ENCODE measurements at places on chromosomes 7 and 10.

GRCh38 chr7:20588678-20589077 is 26.8 kb upstream of the ABCB5 start:
- H3K4me3 ChIP-seq = no peak overlapping the region
- DNase-seq = no peak
- no peak overlapping the region for H3K27ac ChIP-seq
- no peaks in the 10 kb centered on the region for H3K36me3 ChIP-seq
- no peaks in the 10 kb centered on the region for H3K27me3 ChIP-seq
- H3K4me1 ChIP-seq = no peaks in the 10 kb centered on the region

DNA sequence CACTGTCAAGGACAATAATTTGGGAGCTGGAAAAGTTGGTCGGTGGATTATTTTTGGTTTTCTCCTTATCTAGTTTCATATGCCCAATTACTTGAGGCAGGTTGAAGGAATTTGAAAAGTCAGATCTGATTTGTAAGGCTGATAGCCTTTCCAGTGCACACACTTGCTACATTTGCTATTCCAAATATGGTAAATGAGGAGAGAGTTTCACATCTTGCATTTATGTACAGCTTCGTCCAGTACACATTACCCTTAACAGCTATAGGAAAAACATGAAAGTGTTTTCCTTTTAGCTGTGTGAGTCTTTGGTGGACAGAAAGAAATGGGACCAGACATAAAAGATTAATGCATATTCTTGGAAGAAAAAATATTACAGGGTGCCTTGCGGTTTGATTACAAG is 201.8 kb downstream of the CELF2 start:
- H3K27me3 ChIP-seq = no peaks in the 10 kb centered on the region
- H3K36me3 ChIP-seq = peaks cover 78% of the 10 kb centered on the region
- no peak overlapping the region for H3K4me3 ChIP-seq
- DNase-seq = no peak

DNA sequence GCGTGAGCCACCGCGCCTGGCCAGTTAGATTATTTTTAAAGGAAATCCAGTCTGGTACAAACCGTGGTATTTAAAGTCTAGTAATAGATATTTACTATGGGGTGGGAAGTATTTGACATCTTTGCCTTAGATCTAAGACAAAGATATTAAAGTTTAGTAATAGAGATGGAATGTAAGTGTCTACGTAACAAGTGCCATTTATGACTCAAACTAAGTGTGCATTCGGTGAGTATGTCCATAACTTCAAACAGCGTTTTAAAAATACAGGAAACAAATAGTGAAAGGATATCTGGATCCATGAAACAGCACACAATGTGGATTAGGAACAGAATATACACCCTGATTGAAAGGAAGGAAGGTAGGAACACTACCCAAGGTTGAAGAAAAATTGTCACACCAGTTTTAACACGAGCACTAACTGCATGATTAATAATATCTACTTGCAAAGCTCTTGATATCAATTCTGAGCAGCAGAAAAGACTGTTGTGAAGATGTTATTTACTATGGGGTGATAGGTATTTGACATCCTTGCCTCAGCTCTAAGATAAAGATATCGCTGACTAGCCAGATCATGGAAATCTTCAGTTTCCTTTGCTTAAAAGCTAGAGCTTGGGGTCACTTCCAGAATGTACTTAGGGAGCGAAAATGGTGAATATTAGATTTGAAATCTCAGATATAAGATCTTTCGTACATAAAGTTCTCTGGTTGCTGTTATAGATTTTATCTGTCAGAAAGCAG is 48.7 kb downstream of the EPC1 start:
- H3K27ac ChIP-seq = no peak overlapping the region
- H3K27me3 ChIP-seq = no peaks in the 10 kb centered on the region
- no peak for DNase-seq

GRCh38 chr7:37592366-37592765 is 91.2 kb upstream of the GPR141 start:
- no peaks in the 10 kb centered on the region for H3K27me3 ChIP-seq
- no peak overlapping the region for H3K27ac ChIP-seq
- H3K4me1 ChIP-seq = no peaks in the 10 kb centered on the region
- no peak for DNase-seq
- H3K36me3 ChIP-seq = no peaks in the 10 kb centered on the region

DNA sequence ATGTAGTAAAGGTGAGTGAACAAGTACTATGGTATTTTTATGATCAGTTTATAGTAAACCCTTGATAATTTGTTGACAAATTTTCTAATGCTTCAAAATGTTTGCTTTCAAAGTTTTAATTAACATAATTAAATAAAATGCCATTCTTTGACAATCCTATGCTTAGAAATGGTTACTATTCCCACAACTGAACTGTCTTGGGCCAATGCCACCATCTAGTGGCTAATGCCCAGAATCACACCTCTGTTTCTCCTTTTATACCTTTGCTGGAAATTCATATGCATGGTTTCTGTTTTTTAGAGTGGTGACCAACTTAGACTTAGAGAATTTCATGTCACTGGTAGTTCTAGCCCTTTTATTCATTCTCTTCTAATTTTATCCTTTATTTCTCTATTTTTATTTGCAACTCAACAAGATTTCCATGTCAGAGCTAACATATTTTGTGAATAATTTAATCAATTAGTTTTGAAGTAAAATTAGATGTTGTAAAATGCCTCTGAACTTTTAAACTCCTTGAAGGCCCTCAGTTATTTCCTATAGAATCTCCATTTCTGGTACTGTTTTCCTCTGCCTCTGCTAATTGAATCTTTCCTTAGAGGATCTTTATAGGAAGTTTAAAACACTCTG is 31.1 kb downstream of the PCGF5 start:
- no peak overlapping the region for H3K4me3 ChIP-seq
- peaks cover 29% of the 10 kb centered on the region for H3K36me3 ChIP-seq
- H3K27ac ChIP-seq = no peak overlapping the region
- DNase-seq = peak; percentile 41

DNA sequence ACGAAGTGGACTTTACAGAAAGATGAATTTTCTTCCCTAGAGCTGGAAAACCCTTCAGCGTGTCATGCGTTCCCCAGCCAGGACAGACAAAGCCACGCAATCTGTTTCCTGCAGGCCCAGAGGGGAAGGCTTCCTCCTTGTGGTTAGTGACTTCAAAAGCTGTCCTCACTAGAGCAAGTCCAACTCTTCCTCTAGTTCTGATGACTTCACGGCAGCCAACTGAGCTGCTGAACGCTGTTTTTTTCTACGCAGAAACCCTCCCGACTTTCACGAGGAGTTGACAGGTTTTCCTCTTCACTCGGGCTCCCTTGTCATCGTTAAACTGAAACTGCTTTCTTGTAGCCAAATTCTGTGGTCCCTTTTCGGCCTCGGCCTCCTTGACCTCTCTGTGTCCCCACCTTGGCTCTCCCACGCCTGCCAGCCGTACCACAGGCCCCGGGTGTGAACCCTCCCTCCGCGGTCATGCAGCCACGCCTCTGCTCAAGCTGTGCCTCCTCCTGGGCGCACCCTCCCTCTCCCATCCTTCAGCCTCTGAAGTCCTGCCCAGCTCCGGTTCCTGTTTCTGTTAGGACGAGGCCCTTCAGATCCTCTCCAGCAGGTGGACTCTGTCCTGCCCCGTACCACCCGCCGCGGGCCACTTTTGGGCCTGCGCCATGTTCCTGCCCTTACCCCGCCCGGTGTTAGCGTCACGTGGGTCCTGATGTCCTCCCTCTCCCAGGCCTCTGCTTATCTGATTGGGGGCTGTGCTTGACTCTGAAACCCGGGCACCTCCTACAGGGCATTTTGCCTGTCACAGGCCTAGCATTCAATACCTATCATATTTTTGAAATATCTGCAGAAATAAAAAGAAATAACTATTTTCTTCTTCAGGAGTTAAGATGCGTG is 39.3 kb downstream of the CUX1 start:
- no peaks in the 10 kb centered on the region for H3K27me3 ChIP-seq

DNA sequence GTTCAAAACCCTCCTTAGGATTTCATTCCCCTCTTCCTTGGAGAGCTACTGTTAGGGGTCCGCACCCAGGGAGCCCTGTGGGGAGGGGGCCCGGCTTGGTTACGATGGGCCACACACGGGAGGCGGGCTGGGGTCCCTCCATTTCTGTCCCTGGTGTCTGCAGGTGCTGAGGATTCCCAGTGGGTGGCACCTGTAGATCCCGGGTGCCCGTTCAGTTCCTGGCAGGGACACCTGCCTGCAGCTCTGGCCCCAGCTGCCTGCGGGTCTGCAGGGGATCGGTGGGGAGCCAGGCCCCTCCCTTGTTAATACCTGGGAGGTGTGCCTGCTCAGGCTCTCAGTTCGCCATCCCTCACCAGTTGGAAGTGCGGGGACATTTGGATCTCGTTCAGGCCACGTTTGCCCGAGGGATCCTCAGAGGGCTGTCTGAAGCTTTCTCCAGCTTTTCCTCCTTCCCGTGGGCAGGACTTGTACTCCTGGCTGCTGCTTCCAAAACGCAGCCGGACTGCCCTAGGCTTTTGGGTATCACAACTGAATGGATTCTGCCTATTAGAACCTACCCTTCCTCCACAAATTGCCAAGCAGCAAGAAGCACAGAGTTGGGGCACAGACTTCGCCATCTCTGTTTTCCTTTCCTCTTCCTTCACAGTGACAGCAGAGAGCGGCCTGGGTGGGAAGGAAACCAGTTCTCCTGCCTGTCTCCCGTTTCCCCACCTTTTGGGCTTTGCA is 22.3 kb upstream of the IL15RA start:
- H3K4me1 ChIP-seq = peaks cover 6% of the 10 kb centered on the region
- H3K36me3 ChIP-seq = no peaks in the 10 kb centered on the region
- H3K27ac ChIP-seq = no peak overlapping the region
- no peak overlapping the region for H3K4me3 ChIP-seq

DNA sequence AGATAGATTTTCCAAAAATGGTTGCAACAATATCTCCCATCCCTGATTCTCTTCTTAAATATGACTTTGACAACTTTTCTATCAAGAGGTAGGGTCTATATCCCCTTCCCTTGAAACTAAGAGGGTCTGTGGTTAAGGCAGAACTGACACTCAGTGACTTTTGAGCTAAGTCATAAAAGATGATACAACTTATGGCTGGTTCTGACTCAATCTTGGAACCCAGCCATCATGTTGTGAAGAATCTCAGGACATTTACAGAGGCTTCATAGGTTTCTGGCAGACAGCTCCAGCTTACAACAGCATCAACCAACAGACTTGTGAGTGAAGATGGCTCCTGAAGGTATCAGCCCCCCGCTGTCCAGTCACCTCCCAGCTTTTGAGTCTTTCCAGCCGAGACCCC is 203.5 kb downstream of the RNLS start:
- no peak overlapping the region for H3K4me3 ChIP-seq
- H3K27me3 ChIP-seq = no peaks in the 10 kb centered on the region
- H3K27ac ChIP-seq = no peak overlapping the region
- no peak for DNase-seq
- H3K4me1 ChIP-seq = peaks cover under 1% of the 10 kb centered on the region
- H3K36me3 ChIP-seq = no peaks in the 10 kb centered on the region

GRCh38 chr10:81498011-81498551 is 376.9 kb upstream of the NRG3 start:
- no peaks in the 10 kb centered on the region for H3K36me3 ChIP-seq
- no peaks in the 10 kb centered on the region for H3K27me3 ChIP-seq
- H3K27ac ChIP-seq = no peak overlapping the region
- H3K4me3 ChIP-seq = no peak overlapping the region
- DNase-seq = no peak

DNA sequence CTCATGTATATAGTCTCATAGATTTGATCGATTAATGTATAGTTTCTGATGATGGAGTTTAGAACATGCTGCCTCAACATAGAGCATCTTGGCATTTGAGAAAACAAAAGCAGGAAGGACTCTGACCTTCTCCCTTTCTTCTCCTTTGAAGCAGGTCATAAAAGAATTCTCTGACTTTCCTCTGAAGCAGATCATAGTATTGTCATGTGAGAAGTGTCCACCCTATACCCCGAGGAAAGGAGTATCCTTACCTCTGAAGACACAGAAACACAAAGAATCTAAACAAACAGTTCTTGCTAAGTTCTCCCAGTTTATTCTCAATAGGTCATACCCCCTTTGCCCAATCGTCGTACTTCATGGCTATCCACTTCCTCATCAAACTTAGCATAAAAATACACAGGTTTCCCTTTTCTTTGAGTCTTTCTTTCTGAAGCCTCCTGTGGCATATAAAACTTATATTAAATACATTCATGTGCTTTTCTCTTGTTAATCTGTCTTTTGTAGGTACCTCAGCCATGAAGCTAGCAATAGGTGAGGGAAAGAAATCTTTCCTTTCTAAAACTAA is 194.9 kb downstream of the REEP3 start:
- no peak overlapping the region for H3K4me3 ChIP-seq
- H3K27me3 ChIP-seq = no peaks in the 10 kb centered on the region
- H3K36me3 ChIP-seq = no peaks in the 10 kb centered on the region
- H3K27ac ChIP-seq = no peak overlapping the region
- no peaks in the 10 kb centered on the region for H3K4me1 ChIP-seq

DNA sequence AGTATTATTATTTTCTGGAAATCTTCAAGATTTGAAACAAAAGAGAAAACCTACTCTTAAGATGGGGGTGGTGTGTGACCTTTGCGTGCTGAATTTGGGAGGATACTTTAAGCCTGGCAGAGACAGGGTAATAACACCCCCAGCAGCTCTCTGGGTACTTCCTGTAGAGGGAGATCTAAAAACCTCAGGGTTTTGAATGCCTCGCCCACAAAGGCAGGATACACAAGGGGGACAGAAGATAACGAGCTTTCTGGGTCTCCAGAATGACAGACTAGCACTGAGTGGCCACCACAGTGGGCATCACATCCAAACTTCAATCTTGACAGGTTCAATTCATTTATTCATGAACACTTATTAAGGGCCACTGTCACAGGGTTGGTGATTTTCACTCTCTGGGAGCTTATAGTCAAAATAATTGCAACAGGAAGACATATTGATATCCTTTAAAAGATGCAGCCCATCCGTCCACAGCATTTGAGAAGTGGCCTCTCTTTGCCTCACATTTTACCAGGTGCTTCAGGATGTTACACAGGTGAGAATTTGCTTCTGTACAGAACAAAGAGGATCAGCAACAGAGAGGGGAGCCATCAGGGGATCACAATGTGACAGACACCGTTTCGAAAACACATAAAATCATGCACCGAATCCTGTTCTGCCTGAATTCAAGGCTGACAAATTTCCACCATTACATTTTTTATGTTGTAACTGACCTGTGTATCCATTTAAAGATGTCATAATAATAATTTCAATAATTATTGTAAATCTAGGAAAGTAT is 14.3 kb downstream of the CPA1 start:
- H3K27me3 ChIP-seq = no peaks in the 10 kb centered on the region
- DNase-seq = no peak
- H3K4me3 ChIP-seq = peak overlapping the region; percentile 24
- H3K4me1 ChIP-seq = peaks cover 8% of the 10 kb centered on the region

- H3K4me3 ChIP-seq = no peak overlapping the region
- no peaks in the 10 kb centered on the region for H3K27me3 ChIP-seq
- DNase-seq = no peak
- no peak overlapping the region for H3K27ac ChIP-seq
Measured at GRCh38 chr10:132165416-132165980, 21.2 kb upstream of the DPYSL4 start.

GRCh38 chr10:59708816-59709394 is 745 bp downstream of the SLC16A9 start:
- no peak overlapping the region for H3K27ac ChIP-seq
- H3K27me3 ChIP-seq = no peaks in the 10 kb centered on the region
- H3K4me3 ChIP-seq = peak overlapping the region; percentile 33
- H3K36me3 ChIP-seq = no peaks in the 10 kb centered on the region
- no peak for DNase-seq
